ENCODE measurements at places on chromosomes 7 and 10. TPM values are rescaled to one million over a fixed set of nuclear protein-coding genes. Genes with fewer than 3 reads are reported as not detected.
A peak's percentile ranks its signal among the peaks of the same experiment; 100 is the strongest.

GRCh38 chr10:109743146-109743545 is 180.2 kb downstream of the XPNPEP1 start:
- DNase-seq: no peak

Gene AIMP2
- 39.3 TPM for total RNA-seq

- DNase-seq: no peak
These were observed 39.6 kb upstream of the CABCOCO1 start for GRCh38 chr10:61623161-61623560.

- no peak for DNase-seq
These were observed 787.4 kb upstream of the C7orf33 start for GRCh38 chr7:147803151-147803550.

Gene CHST15
- total RNA-seq: not detected

DNA sequence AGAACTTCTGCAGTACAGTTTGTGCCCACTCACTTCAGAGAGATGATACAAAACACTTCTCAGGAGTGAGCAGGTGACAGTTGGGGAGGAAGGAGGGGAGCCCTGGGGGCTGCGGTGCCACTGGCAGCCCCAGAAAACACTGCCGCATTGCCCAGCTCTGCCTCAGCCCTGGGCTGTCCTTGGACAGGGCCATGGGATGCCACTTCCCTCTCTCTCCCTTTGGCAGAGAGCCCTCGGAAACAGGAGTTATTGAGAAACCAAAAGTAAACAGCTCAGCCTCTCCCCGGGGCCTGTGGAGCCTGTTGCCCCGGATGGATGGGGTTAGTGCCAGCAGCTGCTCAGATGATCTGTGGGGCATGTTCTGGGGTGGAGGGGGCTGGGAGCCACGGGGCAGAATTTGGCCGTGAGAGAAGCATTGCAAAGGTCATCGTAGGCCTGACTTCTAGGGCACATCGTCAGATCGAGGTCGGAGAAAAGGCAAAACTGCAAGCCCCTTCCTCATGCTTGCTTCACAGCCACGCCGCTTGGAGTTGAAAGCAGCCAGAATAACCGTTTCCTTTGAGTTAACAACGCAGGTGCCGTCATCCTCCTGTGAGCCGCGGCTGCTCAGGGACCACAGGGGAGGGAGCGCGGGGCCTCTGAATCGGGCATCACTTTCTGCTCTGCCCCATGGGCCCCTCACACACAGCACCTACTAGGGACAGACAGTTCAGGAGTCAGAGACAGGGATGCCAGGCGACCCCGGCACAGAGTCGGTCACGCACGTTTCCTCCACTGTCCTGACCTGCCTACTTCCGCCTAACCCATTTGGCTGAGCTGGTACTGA is 256.4 kb downstream of the CAMK1D start:
- DNase-seq: peak; percentile 74

Gene SCART1
- total RNA-seq: 2.7 TPM

Measured in activated CD8-positive, alpha-beta T cell treated with anti-CD3 and anti-CD28 coated beads, Interleukin-2, amount 10 ng/mL, durations not matched to agents 7 days and 5 days (primary cell).